ENCODE measurements at places on chromosomes 1 and 21. TPM values are rescaled to one million over a fixed set of nuclear protein-coding genes. Genes with fewer than 3 reads are reported as not detected.

OR2L5 gene
- polyA plus RNA-seq: not detected

PADI2 gene
- 3.3 TPM for polyA plus RNA-seq

DNA sequence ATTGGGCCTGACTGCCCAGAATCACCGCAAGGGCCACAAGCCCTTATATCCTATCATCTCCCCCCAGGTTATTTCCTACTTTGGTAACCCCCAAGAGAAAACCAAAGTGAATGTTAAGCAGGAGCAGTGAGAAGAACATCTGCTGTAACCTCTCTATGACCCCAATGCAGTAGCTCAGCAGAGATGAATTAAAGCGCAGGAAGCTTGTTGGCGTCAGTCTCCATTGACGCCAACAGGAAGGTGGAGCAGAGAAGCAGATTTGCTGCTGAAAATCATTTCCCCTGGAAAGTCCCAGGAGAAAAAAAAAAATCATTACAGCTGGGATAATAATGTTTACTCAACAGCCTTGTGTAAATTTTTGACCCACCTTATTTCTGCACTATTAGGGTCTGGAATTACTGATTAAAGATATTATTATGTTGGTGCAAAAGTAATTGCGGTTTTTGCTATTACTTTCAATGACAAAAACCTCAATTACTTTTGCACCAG, 33.2 kb upstream of the FAM163A start:
- peak; percentile 30 for DNase-seq

DNA sequence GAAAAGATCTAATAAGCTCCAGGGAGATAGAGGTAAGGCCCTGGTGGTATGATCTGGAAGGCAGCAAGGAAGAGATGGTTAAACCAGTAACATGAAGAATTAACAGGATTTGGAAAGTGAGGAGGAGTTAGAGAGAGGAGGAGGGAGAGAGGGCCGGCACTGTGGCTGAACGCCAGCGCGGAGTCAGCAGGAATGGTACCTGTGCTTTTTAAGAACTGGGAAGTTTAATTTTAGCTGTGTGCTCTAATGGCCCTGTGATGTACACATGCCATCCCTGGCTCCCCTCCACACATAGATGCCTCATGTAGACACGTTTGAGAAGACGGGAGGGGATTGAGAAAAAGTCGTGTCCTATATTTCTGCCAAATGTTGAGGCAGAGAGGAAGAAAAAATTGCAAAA, 13.8 kb upstream of the AVPR1B start:
- DNase-seq: no peak

SPRR2A gene
- polyA plus RNA-seq: not detected

- no peak for DNase-seq
Measured at GRCh38 chr1:56167596-56167995, 411.8 kb downstream of the PLPP3 start.

DNA sequence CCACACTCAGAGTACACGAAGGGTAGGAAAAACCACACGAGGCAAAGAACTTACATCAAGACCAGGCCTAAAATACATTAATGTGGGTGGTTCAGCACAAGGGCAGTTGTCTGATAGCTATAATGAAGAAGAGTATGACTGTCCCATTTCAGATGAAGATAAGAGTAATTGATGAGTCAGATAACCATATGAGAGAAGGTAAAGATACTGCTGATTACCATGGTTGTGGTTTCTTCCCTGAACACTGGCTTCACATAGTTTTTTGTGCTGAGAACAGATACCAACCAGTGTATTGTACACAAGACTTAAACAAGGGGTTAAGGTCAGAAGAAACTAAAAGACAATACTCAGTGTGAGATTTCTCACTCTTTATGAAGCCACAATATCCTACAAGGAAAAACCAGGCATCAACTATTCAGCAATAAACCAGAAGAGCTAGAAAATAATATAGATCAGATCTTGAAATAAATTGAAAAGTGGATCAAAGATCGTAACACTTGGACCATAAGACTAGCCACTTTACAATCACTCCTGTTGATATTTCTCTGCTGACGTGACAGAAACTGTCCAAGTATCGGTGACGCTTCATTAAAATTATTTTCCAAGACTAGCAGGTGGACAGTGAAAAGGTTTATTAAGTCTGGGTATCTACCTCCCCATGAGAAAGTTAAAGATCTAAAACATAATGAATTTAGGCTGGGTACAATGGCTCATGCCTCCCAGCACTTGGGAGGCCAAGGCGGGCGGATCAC, 28.6 kb downstream of the PUM1 start:
- DNase-seq: no peak

DNA sequence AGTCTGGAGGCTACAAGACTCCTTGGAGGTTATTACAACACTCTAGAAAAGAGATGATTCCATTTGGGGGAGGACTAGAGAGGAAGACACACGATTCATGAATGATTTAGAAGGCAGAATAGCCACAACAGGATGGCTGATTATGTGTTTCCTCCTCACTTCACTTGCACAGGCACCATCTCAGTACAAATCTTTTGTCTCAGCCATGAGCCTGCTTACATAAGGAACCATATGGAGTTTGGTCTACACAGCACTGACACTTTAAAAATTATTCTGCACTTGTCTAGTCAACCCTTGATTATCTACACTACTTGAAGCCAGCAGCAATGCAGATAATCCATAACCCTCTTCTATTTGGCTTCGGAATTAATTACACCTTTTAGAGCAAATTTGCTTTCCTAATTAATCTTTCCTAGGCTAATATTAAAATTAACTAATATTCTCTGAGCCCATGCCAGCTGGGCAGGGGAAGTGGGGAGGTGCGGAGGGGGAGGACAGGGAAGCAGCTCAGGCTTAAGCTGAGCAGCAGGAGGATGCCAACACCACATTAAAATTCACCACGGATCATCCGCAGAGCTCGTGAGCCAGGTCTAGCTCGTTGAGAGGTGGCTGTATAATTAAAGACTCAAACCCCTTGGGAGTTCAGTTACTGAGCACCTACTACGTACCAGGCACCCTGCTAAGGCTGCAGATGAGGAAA, 3.2 kb upstream of the LEMD1 start:
- DNase-seq: no peak

SERTAD4 gene
- 5.2 TPM for polyA plus RNA-seq

- no peak for DNase-seq
Measured at GRCh38 chr1:39959651-39960333, 4.8 kb downstream of the MFSD2A start.

DNA sequence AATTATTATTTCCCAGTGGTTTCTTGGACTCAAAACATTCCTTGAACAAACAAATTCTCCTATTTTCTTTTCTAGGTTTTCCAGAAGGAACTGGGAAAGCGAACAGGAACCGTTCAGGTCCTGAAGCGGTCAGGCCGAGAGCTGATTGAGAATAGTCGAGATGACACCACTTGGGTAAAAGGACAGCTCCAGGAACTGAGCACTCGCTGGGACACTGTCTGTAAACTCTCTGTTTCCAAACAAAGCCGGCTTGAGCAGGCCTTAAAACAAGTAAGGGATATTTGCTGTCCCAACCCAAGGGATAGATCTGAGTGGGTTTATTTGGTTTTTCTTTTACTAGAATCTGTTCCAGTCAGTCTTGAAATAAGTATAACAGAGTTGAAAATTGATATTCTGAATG, 39.4 kb upstream of the BMP8A start:
- DNase-seq: no peak

KRTAP24-1 gene
- polyA plus RNA-seq: not detected

PIGR gene
- 0.46 TPM for polyA plus RNA-seq

- no peak for DNase-seq
Measured at GRCh38 chr1:115826628-115827027, 14.3 kb downstream of the NHLH2 start.

All from left renal pelvis (tissue), 4 donors.